ENCODE measurements at places on chromosomes 12 and 14.

GRCh38 chr14:31926123-31926522, 151.0 kb upstream of the ARHGAP5 start:
- DNase-seq = peak; percentile 60

DNA sequence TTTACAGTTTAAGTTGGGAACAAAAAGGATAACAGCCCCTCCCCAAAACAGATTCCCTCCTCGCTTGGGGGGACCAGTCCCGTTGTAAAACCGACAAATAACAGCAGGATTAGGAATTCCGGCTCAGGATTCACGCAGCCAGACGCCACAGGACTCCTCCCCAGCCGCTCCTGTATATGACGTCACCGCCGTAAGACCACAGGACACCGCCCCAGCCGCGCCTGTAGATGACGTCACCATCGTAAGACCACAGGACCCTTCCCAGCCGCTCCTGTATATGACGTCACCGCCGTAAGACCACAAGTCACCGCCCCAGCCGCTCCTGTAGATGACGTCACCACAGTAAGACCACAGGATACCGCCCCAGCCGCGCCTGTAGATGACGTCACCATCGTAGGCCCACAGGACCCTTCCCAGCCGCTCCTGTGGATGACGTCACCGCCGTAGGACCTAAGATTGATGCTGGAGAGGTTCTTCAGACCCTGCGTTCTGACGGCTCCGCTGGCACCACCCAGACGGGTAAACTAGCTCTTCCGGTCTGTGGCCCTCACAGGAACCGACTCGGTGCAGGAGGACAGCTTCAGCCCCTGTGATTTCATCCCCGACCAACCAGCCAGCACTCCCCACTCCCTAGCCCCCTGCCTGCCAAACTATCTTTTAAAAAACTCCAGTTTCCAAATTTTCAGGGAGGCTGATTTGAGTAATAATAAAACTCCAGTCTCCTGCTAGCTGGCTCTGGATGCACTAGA, 43.9 kb upstream of the FBRSL1 start:
- no peak for DNase-seq

- DNase-seq = no peak
Observed at GRCh38 chr12:52295663-52296062, 4.3 kb upstream of the KRT81 start.

DNA sequence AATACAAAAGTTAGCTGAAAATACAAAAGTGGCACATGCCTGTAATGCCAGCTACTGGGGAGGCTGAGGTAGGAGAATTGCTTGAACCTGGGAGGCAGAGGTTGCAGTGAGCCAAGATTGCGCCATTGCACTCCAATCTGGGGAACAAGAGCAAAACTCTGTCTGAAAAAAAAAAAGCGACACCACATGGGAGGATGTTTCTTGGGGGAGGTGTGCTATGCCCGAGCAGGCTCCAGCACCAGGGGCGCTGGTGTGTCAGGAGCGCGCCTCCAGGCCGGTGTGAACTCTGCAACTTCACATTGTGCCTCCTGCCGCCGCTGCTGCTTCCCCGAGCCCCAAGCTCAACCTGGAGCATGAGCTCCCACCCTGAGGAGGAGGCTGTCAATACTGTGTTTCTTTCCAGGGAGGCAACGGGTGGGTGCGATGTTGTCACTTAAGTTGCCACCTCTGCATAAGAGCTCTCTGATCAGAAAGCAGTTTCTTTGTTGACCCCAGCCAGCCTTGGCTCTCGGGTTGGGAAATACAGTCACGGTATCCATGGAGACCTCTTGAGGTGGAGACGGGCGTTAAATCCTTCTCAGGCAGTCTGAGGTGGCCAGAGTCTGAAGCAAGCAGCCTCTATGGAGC, 18.9 kb downstream of the DEGS2 start:
- no peak for DNase-seq

GRCh38 chr14:42224053-42224888, 617.6 kb downstream of the LRFN5 start:
- DNase-seq = peak; percentile 89

GRCh38 chr12:76037130-76038103, 5.8 kb upstream of the PHLDA1 start:
- DNase-seq = peak; percentile 90

GRCh38 chr12:3361146-3361545, 129.9 kb upstream of the PRMT8 start:
- DNase-seq = no peak

DNA sequence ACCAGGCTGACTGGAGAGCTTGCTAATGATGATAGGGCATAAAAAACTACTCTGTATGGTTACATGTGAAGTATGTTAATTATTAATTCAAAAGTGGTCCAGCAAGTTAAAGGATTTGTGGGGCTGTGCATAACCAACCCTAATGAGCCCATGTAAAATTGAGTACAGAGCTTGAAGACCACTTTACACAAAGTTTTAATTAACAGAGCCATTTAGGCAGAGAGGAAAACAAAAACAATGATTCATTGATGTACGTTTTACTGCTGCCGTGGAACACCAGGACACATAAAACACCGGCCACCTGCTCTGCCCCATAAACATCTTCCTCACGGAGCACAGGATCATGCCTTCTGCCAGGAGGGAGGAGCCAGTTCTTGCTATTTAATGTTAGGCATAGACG, 83.5 kb downstream of the RIMBP2 start:
- DNase-seq = no peak

- DNase-seq = no peak
Observed at GRCh38 chr14:45867046-45867894, 614.3 kb upstream of the MIS18BP1 start.

GRCh38 chr12:105616971-105617540, 286.6 kb downstream of the C12orf75 start:
- no peak for DNase-seq

DNA sequence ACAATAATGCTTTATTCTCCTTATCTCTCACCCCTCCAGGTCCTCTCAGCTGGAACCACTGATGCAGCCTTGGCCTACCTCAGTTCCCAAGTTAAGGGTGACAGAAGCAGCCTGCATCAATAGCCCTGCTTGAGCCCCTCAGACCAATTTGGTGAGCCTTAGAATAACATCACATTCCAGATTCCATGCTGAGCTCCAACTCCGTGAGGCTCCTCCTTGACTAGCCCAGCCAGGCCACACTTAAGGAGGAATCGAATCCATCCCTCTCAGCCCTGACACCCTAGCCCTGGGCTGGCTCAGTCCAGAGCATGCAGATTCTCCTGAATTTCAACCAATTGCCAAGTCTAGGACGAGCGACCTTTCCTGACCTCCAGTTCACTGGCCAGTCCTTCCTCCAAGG, 91.1 kb downstream of the ARMH4 start:
- DNase-seq = no peak

DNA sequence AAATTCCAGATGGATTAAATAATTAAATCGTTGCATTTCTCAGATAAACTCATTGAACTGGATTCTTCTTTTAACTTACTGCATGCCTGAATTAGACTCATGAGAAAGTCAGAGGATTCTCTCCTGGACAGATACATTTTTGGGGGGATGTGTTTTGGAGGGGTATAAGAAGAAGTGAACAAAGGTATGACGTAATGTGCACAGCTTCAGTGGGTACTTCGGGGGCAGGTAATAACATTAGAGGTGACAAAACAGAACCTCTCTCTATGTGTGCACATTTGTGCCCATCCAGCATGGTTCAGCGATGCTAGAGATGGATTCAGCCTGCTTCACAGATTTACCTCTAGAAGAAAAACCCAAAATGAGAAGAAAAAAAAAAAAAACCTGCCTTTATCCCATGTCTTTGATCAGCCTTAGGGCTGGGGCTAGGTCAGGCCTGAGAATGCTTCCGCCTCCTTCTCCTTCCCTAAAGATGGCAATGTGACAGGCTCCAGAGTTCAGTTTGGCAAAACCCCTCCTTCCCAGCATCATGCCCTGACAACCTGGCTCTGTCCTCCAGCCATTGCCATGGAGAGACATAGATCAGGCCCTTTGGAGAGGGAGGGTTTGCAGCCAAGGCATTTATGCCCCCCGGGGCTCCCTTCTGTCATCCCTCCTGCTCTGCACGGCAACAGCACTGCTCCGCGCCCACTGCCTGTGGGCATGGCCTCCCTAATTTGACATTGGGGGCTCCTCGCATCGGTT, 166.7 kb downstream of the KCNA5 start:
- DNase-seq = no peak

DNA sequence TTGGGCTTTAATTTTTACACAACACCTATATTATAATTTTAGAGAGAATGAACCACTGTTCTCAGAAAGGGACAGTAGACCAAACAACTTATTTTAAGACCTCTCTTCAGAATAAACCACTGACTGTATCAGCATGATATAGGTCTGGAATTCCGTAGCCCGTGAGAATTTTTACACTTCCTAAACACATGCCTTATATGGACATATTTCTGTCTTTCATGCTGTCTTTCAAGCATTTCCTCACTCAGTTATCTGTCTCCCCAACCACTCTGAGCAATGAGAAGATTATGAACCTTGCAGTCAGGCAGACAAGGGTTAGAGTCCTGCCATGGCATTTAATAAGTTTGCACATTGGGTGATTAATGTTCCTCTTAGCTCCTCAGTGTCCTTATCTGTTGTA, 17.4 kb upstream of the NEUROD4 start:
- no peak for DNase-seq

DNA sequence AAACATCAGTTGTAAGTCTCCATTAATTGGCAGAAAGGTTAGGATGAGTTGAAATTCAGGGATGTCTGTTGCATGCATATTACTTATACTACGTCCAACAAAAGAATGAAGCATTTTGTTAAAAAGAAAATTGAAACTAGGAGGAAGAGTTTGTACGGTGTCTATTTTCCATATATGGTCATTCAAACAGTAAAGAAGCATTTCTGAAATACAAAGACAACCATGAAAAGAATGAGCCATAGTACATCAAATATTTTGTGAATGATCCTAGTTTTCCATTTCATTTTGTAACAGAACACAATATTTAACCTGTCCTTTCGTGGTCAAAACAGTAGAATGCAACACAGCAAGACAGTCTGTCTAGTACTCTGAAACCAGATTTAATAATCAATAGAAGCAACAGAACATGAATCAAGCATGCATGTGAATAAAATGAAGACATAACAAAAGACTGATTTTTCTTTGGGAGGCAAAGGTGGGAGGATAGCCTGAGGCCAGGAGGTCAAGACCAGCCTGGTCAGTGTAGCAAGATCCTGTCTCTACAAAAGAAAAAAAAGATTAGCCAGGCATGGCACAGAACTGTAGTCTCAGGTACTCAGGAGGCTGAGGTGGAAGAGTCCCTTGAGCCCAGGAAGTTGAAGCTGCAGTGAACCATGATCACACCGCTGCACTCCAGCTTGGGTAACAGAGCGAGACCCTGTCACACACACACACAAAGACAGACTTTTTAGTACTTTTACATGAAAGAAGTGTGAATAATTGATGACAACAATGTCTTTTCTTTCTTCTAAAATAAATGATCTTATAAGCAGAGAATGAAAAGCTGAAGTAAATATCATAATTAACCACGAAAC, 156.0 kb downstream of the LRIG3 start:
- DNase-seq = peak; percentile 50

- DNase-seq = no peak
Observed at GRCh38 chr12:45326358-45326975, 110.6 kb downstream of the ANO6 start.

GRCh38 chr12:130111965-130112496, 50.2 kb upstream of the FZD10 start:
- no peak for DNase-seq
